ENCODE measurements at places on chromosomes 5 and 9. TPM values are rescaled to one million over a fixed set of nuclear protein-coding genes. Genes with fewer than 3 reads are reported as not detected.
A peak's percentile ranks its signal among the peaks of the same experiment; 100 is the strongest.

The IFNA2 gene
- total RNA-seq = not detected

The DPH7 gene
- 22.0 TPM for total RNA-seq

The IL17B gene
- total RNA-seq = not detected

GRCh38 chr9:95140821-95141220, 176.7 kb downstream of the FANCC start:
- no peaks in the 10 kb centered on the region for H3K36me3 ChIP-seq
- H3K27ac ChIP-seq = no peak overlapping the region
- no peaks in the 10 kb centered on the region for H3K27me3 ChIP-seq
- no peak for DNase-seq
- H3K4me1 ChIP-seq = no peaks in the 10 kb centered on the region

DNA sequence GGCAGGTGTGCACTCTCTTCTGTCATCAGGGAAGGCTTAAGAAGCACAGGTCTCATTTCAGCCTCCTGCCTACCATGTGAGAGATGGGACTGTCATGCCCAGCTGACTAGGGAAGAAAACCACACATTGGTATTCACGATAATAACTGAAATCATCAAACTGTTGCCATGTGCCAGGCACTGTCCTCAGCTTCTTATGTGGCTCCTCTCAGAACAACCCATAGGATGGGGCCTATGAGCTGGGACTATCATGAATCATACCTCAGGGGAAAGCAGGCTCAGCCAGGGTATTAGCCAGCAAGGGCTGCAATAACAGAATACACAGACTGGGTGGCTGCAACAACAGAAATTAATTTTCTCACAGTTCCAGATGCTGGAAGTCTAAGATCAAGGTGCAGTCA, 3.3 kb downstream of the AFAP1L1 start:
- DNase-seq = no peak
- H3K36me3 ChIP-seq = no peaks in the 10 kb centered on the region
- H3K4me3 ChIP-seq = no peak overlapping the region
- peaks cover 24% of the 10 kb centered on the region for H3K4me1 ChIP-seq
- H3K27ac ChIP-seq = no peak overlapping the region
- no peaks in the 10 kb centered on the region for H3K27me3 ChIP-seq

DNA sequence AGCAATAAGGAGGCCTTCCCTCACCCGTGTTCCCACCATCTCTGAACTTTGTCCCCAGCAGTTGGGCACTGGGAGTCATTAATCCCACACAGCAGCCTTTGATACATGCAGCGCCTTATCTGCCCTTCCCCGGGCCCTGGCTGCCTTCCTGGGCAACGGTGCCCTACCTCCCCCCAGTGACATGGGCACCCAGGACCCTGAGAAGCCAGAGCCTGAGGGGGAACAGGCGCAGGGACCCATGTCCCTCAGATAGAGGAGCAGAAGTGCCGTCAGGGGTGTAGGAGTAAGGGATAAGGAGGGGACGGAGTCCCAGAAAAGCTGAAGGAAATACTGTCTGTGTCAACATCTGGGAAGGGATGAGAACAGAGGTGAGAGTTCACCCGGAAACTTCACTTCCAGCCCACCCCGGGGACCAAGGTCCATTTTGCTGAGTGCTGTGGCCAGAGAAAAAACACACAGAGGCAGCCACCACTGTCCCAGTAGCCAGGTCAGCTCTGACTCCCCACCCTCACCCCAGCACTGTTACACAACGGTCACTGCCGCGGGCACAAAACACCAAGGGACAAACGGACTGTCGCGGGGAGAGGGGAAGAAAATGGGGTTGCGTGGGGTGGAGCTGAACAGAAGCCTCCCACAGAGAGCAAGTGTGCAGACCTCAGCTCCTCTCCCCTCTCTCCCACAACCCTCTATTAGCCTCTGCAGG, 3.8 kb downstream of the PCDH1 start:
- H3K27me3 ChIP-seq = peaks cover 9% of the 10 kb centered on the region
- peak overlapping the region; percentile 84 for H3K27ac ChIP-seq
- peaks cover 56% of the 10 kb centered on the region for H3K4me1 ChIP-seq
- peak overlapping the region; percentile 68 for H3K4me3 ChIP-seq
- no peak for DNase-seq

DNA sequence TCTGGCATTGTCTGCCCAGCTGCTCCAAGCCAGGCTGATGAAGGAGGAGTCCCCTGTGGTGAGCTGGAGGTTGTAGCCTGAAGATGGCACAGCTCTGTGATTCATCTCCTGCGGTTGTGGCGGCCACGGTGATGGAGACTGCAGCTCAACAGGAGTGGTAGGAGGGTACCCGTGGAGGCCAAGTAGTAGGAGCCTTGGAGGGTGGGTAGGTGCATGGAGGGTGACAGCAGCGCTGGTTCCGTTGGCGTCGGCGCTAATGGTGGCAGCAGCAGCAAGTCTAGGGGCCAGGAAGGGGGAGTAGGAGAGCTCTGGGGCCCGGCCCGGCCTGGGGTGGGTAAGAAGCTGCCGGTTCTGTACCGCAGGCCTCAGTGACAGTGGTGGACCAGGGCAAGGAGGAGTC, 22.4 kb upstream of the TRIM52 start:
- no peaks in the 10 kb centered on the region for H3K36me3 ChIP-seq
- no peaks in the 10 kb centered on the region for H3K4me1 ChIP-seq
- H3K27ac ChIP-seq = no peak overlapping the region
- H3K4me3 ChIP-seq = no peak overlapping the region
- DNase-seq = no peak

All from heart left ventricle (tissue), 16 donors.